Skin of body (tissue), 3 donors: ENCODE measurements at places on chromosomes 7 and 10.
A peak's percentile ranks its signal among the peaks of the same experiment; 100 is the strongest.

GRCh38 chr7:11613292-11613930 lies 218.6 kb downstream of the THSD7A start:
- DNase-seq, result no peak

GRCh38 chr7:122847871-122848473 lies 38.3 kb downstream of the CADPS2 start:
- no peak for DNase-seq

GRCh38 chr10:122304054-122304579 lies 33.0 kb downstream of the BTBD16 start:
- no peak for DNase-seq

DNA sequence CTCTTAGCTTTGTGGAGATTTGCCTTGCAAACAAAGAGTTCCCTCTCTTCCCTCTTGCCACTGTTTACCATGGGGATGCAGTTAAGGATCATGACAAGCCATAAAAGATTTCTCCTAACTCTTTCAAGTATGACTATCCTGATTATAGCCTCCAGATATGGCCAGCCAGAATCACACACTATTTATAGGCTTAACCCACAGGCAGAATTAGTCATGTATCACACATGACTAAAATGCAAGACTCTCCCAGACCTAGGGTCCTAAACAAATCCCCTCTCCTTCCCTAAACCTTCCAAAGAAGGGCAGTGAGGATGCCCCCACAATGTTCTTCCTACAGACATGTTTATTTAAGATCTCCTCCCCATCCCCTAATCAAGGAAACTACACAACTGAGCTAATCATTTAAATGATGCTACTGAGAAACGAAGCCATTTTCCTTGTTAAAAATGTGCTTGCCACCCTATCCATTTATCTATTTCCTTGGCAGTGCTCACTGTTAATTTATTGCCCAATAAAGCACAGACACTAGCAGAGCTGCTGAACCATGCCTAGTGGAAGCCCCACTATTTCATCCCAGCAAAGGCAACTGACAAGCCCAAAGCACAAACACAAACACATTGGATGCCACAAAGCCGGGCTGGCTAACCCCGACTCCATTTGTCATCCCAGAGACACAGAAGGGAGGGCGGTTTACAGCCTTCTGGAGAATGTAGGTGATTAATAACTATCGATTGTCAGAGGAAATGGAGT lies 363.4 kb downstream of the KCNMA1 start:
- no peak for DNase-seq

- peak; percentile 42 for DNase-seq
Observed at GRCh38 chr7:2635810-2636701, 4.3 kb downstream of the TTYH3 start.

DNA sequence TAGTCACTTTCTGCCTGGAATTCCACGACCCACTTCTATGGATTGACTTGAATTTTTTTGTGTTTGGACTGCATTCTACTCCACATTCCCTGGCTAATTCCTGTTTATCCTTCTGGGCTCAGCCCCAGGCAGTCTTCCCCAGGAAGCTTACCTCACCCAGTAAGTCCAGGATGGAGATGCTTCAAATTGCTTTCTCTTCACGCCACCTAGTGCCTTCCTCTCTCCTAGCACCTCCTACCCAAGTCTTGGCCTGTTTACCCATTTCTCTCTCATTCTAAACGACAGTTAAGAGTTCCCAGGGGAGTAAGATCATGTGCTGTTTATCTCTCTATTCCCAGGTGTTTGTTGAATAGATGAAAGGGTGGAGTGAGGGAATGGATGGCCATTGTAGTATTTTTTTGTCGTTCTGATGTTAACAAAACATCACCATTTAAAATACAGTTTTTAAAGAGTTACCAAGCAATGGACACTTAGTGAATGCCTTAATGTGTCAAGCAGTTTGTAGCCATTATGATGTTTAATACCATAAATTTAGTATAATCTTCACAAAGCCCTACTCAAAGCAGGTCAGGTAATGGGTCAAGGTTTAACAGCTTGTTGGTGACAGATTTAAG lies 45.5 kb upstream of the TARP start:
- DNase-seq, result peak; percentile 30

- peak; percentile 71 for DNase-seq
Observed at GRCh38 chr7:20329389-20330238, 1.1 kb upstream of the ITGB8 start.

DNA sequence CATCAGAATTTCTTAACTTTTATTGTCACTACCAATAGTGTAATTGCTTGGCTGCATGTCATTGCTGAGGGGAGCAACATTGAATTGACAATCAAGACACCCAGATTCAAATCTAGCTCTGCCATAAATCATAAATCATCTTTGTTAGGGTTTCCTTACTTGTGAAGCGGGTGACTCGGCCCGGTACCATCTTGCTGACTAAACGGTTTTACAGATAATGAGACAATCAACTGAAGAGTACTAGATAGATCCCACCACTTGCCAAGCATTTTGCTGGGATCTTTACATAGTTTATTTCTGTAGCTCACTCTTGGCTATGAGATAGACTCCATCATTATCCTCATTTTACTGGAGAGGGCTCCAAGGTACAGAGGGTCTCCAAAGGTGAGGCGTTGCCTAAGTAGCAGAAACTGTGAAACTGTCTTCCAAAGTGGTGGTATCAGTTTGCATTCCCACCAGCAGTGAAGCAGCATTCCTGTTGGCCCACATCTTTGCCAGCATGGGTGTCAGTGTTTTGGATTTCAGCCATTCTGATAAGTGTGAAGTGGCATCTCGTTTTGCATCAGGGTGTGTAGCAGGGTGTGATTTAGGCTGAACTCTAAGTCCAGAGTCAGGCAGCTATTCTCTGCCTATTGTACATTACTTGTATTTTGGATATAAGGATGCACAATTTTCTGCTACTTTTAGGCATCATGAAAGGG lies 168.7 kb upstream of the BMPER start:
- no peak for DNase-seq

GRCh38 chr10:124590216-124591122 lies 128.8 kb downstream of the LHPP start:
- no peak for DNase-seq

DNA sequence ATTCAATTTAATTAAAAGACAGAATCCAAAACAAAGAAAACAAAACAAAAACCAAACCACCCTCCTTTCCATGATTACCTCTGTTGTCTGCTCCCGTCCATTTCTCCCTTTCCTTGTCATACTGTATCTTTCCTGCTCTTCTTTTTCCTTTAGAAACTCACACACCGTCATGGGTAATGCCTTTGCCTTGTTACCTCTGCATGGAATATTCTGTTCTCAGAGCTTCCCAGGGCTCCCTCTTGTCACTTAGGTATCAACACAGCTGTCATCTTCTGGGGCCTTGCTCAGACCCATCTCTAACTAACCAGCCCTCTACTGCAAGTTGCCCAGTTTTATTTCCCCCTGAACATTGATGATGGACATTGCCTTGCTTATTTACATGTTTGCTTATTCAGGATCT lies 30.2 kb upstream of the GIMAP8 start:
- DNase-seq, result no peak

DNA sequence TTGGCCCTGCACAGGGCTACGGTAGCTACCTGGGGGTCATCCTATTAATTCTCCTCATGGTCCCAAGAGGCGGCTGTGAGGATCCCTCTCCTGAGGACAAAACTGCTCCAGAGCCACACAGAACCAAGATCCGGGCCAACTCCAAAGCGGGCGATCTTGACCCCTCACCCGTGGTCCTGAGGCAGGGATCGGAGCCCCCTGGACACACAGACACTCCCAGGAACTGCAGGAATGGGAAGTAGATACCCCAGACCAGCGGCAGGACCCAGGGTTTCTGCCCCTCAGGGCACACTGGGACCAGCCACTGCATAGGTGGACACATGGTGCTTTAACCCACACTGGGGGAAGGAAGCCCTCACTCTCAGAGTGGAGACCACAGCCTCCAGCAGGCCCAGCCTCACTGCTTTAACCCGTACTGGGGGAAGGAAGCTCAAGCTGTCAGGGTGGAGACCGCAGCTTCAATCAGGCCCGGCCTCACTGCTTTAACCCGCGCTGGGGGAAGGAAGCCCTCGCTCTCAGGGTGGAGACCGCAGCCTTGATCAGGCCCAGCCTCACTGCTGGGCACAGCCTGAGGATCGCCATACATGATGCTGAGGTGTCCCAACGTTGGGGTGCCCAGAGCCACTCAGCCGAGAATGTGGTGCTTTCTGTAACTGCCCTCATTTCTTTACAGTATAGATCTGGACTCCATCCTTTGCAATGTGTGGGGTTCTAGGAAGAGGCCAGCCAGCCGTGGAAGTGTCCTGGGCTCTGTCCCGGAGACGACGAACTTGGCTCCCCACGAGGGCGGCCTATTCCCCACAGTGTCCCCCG lies 60.1 kb downstream of the DIP2C start:
- no peak for DNase-seq

DNA sequence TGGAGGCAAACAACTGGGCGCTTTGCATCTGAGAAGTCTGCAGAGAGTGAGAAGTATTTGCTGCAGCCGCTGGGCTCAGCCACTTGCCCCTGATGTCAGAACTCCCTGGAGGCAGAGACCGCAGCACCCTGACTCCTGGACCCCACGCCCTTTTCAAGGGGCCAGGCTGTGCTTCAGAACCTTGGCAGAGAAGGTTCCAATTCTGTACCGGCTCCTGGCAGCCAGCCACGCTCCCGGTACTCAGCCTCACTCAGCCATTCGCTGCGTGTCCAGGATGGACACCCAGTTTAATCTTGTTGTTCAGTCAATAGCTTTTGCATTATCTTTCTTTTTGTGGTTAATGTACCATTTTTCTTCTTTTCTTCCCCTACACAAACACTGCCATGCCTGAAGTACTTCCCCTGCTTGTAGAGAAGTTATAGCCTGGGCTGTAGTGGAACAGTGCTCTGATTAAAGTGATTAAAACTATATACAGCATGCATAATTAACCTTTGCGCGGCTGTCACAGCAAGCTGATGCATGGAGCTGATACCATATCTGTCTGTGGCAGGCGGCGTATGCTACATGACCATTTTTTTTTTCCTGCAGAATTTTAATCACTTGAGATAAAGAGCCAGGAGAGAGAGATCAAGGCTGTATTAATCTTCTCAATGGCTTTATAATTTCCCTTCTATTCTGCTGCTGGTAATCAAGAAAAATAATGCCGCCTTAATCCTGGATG lies 578.5 kb downstream of the SDK1 start:
- no peak for DNase-seq

- DNase-seq, result no peak
Observed at GRCh38 chr10:43819464-43820230, 171.0 kb upstream of the ZNF32 start.

DNA sequence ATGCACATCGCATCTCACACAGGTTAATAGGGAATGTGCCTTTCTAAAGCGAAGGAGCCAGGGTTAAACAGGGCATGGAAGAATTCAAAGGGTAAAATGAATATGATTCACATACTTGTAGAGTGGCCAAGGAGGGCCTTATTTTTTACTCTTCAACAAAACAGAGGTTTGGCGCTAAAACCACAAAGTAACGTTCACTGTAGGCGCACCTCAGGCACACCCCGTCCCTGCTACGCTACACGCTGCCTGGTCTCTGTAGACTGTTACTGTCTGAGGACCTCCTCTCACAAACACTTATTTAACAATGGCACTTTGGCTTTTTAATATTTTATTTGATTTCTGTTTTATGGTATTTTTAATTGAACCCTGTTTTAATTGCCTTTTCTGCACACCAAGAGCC lies 462.1 kb upstream of the GALNT17 start:
- DNase-seq, result no peak

DNA sequence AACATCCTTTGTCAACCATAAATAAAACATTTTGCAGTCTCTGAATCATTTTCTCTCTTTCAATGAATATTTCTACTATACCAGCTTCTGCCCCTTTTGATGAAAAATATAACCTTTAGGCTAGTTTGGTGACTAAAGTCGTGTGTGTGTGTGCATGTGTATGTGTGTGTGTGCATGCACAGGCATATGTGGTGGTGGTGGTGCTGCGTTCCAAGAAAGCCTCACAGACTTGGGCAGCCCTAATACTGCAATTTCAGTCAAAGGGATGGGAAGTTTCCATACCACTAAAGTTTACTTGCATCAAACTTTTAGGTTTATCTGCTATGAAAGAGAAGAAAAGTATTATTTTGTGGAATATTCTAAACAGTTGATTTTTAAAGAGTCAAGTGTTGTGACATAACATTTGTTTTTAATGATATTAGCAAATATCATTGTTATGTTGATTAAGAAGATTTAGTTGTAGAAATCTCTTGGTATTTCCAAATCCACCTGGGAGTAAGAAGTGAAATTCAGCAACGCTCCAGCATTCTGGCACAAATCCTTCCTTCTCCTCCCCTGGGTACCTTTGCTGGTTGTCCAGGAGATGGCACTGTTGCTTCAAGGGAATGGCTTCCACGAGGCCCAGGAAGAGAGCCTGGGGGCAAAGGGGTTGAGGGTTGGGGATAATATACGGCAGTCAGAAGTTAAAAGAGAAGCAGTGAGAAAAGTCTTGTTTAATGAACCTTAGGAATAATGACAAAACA lies 41.5 kb downstream of the ASB4 start:
- DNase-seq, result peak; percentile 44

GRCh38 chr10:105468759-105469158 lies 827.7 kb downstream of the SORCS3 start:
- no peak for DNase-seq

DNA sequence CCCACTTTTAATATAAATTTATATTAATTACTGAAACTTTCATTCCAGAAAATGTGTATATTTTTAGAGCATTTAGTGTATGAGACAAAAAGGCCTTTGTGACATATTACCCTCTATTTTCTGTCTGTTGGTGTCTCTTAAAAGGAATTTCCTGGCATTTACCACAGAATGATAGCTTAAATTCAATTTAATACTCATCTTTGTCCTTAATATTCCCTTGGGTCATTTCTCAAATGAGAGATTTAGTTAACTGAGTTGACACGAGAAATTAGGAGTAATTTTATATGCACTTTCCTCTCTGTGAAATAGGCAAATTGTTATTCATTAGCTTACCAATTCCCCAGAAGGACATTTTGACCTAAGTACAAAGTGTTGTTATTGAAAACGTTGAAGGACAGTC lies 101.7 kb upstream of the CTTNBP2 start:
- no peak for DNase-seq

- DNase-seq, result no peak
Observed at GRCh38 chr7:34083440-34083839, 178.1 kb downstream of the BMPER start.

- DNase-seq, result no peak
Observed at GRCh38 chr7:152512706-152513105, 76.9 kb upstream of the KMT2C start.

- no peak for DNase-seq
Observed at GRCh38 chr7:100124301-100125230, 2.2 kb upstream of the MBLAC1 start.

- DNase-seq, result no peak
Observed at GRCh38 chr7:129703751-129704150, 92.2 kb downstream of the NRF1 start.

GRCh38 chr7:127678337-127678736 lies 26.3 kb downstream of the SND1 start:
- no peak for DNase-seq

GRCh38 chr7:53541475-53541874 lies 506.0 kb downstream of the POM121L12 start:
- no peak for DNase-seq

DNA sequence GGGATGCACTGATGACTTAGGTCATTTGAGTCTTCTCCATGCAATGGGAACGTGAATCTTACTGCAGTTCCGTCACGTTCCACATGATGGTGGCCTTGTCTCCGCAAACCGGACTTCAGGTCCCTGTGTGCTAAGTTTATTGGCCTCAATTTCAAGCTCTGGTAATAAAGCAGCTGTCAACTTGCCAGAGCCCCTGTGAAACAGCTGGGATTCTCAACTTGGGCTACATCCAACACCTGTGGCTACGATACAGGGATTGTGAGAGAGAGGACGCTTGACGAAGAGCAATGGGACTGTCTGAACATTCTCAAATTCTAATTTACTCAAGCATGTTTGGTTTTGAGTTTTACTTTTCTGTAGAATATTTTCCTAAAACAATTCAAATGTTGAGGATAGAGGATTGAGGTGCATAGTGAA lies 174.2 kb downstream of the PTN start:
- DNase-seq, result peak; percentile 58
